A172 (cell line): ENCODE measurements at places on chromosomes 6 and 20. TPM values are rescaled to one million over a fixed set of nuclear protein-coding genes. Genes with fewer than 3 reads are reported as not detected.

KHDRBS2 gene
- not detected in 2 replicates for total RNA-seq

DNA sequence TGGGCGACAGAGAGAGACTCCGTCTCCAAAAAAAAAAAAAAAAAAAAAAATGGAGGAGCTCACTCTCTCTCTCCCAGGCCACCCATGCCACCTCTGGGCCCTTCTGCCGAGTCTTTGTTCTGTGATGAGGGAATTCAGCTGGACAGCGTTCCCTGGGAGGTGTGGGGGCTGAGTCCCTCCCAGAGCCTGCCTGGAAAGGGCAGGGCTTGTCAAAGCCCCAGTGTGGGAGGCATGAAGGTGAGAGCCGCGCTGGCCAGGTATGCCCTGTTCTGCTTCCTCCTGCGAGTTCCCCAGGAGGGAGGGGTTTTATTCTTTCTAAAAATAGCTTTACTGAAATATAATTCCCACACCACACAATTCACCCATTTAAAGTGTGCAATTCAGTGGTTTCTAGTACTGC is 69.6 kb downstream of the TMEM242 start:
- DNase-seq, result no peak

DNA sequence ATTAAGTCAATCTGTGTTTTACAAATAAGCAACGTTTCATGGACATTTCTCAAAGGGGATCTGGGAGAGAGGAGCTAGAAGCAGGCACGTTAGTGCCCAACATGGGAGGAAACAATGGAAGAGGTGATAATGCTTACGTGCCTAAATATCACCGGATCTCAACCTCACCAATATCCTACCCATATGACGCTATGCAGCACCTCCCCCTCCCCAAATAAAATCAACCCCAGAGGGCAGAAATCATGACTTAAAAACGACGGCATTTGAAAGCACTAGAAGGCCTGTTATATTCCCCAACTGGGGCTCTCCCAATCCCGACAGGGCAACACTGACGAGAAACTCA is 425 bp downstream of the HBS1L start:
- DNase-seq, result no peak

DNA sequence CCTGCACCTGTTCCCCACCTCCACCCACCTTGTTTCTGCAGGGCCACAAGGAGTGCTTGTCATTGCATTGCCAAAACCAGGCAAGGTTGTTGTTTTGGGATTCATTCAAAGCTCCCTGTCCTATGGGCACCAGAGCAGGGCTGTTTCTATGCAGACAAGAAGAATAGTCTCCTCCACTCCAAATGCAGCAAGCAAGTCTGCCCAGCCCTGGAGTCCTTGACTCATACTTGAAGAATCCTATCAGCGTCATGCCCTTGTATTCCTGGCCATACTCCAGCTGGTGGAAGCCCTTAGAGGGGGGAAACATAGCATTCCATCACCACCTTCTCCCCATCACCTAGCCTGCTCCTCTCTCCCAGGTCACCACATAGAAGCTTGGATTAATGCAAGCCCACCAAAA is 145.3 kb upstream of the ECI2 start:
- peak; percentile 93 for DNase-seq

GRCh38 chr20:64090165-64090564 is 6.0 kb upstream of the LKAAEAR1 start:
- no peak for DNase-seq

GRCh38 chr6:147322299-147323162 is 118.3 kb downstream of the STXBP5 start:
- DNase-seq, result no peak
